Left renal pelvis (tissue), 4 donors: ENCODE measurements at places on chromosomes 7 and 10. TPM values are rescaled to one million over a fixed set of nuclear protein-coding genes. Genes with fewer than 3 reads are reported as not detected.

DNA sequence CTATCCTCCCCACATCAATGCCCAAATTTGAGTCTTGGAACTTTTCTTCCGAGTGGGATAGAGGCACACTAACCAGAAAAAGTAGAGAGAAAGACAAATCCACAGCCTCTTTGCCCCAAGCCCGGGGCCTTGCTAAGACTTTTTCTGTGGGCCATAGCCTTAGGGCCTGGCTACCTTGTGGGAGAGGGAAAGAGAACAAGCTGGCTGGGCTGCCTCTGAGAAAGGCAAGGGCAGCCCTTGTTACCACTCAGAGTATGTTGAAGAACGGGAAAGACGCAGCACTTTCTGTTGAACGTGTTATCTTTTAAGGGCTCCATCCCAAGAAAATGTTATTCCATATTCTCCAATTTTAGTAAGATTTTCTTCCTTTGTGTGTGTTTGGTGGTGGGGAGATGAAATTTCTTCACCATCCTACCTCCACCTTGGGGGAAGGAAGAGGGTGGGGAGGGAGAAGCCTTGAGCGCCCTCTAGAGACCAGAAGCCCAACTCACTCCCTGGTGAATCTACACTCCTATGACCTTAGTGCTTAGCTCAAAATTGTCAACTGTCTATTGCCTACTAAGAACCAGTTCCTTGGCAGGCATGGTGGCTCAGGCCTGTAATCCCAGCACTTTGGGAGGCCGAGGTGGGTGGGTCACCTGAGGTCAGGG is 3.9 kb upstream of the NRF1 start:
- no peak for DNase-seq

GRCh38 chr10:114635797-114636550 is 22.1 kb downstream of the ABLIM1 start:
- DNase-seq: no peak

DNA sequence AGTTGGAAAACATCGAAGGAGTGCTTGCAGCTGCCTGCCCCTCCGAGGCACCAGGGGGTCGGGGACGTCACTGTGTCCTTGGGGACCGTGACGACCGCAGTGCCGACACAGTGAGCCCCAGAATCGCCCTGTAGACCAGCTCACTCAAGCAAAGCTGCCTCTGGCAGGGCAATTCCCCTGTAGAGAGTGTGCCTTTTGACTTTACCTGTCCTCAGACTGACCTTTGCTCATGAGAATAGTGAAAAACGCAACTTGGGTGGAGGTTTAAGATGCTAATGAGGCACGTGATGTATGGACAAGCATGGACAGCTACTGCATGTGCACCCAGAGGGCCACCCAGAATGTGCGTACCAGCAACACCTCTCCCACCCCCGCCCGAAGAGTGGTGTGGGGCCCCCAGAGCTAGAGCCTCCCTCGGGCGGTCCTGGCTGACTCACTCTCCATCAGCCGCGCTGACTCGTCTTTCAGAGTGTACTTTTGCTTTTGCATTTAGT is 271.9 kb downstream of the ADARB2 start:
- DNase-seq: no peak

LAMB1 gene
- 642 TPM for polyA plus RNA-seq

DNA sequence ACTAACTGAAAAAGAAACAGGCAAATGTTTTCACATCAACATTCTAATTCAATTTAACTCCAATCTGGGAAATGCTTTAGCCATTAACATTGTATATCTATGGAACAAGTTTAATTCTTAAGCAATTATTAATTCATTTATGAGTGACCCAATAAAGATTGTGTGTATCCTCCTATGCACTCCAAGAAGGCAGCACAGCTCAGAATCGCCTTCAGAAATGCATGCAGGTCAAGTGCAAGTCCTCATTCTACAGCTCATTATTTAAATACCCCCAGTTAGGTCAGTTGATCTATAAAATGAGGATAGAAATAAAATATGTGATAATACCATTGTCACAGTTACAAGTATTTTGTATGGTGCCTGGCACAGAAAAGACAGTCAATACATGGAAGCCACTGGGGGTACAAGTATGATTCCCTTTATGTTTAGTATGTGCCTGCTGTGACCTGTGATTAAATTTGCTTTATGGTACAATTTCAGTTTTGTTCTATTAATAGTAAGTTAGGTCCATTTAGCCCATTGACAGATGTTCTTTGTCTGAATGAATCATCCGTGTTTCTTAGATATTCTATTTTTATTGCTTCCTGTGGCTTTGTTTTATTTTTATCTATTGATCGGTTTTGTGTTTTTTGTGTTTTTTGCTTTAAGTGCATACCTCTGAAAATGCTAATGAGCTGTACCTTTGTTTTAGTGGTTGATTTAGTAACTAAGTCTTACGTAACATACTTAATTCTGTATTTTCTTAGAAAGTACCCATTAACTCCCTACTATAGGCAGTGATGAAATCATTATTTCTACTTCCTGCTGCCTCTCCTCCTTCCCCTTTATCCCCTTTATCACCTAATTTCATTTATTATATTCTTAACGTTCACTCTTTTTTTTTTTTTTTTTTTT is 42.8 kb downstream of the CPXM2 start:
- DNase-seq: no peak
